ENCODE measurements at places on chromosomes 3 and 15.

- no peak for DNase-seq
Measured at GRCh38 chr15:42679285-42680141, 57.4 kb downstream of the CDAN1 start.

GRCh38 chr15:72858205-72858604 is 74.6 kb upstream of the ADPGK start:
- no peak for DNase-seq

DNA sequence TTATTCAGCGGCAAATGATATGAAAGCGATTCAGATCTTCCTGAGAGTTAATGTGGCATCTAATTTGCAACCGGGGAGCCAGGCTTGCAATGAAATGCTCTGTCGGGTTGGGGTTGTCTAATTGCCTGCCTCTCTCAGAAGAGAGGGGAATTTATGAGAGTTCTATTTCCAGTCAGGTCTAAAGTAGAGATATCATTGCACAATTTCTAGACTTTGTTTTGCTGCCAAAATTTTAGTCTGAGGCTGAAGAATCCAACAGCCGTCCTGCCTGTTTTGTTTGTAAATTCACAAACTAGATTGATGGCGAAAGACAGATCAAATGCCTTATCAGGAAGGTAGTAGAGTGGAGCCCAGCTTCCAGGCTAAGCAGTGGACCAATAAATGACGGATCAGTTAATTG is 610 bp downstream of the LIPC start:
- DNase-seq = no peak

GRCh38 chr15:87986776-87987175 is 269.8 kb downstream of the NTRK3 start:
- DNase-seq = no peak

DNA sequence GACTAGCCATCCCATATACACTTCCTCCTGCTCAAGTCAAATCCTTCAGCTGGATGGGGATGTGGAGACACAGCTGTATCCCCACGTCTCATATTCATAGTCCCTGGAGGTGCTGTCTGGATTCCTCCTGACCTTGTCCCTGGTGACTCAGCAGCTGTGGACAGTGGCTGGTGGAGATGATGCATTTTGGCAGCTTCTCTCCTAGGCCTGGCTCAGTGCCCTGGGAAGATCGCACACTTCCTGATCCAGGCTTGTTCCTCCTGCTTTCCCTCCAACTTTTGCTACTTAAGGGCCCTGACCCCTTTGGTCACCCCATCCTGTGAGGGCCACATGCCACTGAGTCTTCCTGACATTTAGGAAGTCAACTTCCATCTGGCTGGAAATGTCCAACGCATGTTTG is 44.4 kb downstream of the ADAMTSL3 start:
- no peak for DNase-seq

- DNase-seq = no peak
Measured at GRCh38 chr15:85518979-85519761, 138.8 kb downstream of the AKAP13 start.

- DNase-seq = no peak
Measured at GRCh38 chr3:102183186-102183585, 251.6 kb upstream of the ZPLD1 start.

GRCh38 chr3:132749786-132750185 is 27.6 kb upstream of the NPHP3 start:
- no peak for DNase-seq

DNA sequence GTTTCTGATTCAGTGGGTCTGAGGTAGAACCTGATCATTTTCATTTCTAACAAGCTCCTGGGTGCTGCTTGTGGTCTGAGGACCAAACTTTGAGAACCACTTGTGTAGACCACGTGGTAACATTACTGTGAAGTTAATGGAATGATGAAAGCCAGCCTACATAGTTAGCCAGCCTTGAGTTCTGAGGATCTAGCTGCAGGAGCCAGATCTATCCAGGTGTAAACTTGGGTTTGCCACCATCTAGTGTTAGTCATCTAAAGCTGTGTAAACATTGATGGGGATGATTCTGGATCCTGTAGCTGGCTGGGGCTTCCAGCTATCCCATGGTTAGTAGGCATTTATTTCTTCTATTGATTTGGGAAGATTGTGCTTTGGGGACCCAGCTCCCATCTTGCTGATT is 170.0 kb downstream of the TMEM108 start:
- no peak for DNase-seq

DNA sequence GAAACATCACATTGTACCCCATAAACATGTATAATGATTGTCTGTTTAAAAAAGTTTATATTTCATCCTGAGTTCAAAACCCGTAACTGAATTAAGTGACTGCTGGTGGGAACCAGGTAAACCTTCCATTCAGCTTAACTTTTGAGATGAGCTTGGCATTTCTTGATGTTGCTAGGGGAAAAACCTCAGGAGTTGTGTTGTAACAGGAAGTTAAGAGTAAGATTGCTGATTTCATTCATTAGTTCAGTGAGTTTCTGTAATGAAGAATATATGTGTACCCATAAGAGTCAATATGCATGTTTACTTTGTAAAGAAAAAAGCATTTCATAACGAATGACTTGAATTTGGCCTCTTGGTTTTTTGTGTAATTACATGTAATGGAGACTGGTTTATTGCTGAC is 32.5 kb downstream of the CTSH start:
- DNase-seq = no peak

DNA sequence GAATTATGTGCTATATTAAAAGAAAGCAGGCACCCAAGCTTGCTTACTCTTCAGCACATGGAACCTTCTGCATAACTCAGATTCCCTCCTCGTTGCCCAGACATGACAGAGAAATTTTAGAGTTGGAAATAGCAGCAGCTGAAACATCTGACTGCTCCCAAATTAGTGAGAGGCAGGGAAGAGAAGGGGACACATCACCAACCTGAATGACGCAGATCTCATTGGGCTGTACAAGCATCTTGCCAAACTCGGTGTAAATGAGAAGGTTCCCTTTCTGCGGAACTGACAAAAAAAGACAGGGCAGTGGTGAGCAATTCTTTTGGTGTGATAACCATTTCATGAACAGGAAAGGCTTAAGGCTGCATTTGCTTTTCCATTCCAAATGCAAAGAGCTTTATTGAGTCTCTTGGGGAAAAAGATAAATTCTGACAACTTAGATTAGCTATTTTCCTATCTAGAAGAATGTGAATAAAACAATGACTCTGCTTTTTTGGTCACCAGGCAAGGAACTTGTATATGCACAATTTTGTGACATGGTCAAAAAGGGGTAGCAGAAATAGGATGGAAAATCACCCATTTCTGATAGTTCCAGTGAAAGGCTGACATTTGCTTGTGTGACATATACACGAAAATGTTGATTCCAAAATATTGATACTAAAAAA is 35.1 kb downstream of the HGD start:
- DNase-seq = no peak

DNA sequence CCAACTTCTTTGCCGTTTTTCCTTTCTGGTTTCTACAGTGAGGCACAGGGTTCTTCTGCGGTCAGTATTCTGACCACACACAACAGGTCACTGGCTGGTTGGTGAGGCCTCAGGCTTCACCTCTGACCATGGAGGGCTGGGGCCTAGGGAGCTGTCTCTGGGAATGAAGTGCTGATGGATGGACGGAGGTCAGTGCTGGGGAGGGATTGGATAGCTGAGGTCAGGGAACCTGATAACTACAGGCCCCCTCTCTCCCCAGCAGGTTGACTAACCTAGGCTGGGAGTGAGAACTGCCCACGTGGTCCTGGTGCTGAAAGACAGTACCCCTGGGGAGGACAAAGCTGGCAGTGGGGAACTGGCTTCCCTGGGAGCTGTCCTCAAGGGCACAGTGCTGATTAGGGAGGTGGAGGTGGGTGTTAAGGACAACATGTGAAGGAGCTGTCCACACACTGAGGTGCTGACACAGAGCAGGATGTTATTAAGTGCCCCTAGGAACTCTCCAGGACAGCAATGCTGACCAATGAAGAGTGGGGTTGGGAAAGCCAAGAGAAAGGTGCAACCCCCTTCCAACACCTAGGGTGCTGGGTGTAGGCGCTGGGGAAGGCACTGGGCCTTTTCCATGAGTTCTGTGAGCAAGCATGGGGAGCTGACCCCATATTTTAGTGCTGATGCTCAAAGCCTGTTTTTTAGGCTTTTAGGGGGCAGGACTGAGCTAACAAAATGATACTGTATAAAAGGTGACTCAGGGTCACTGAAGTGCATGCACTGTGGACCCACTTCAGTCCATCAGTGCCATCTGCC is 45.2 kb downstream of the ATP2B2 start:
- DNase-seq = no peak

- DNase-seq = no peak
Measured at GRCh38 chr15:38647683-38648082, 83.1 kb upstream of the RASGRP1 start.

GRCh38 chr3:159711560-159712333 is 276.9 kb upstream of the IL12A start:
- no peak for DNase-seq

DNA sequence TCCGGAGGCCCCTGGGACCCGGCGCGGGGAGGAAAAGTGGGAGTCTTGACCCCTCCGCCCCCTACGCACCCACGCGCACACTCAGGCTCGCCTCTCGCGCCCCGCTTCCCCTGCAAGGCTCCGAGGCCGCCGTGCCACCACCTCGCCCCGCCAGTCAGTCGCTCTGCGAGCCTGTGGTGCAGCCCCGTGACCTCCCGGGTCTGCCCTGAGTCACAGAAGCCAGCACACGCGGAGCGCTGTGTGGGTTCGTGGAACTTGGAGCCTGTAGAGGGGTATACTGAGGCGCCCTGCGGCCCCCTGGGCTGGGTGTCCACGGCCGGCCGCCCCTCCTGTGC is 380 bp upstream of the ALS2CL start:
- DNase-seq = peak; percentile 53

- no peak for DNase-seq
Measured at GRCh38 chr3:177776661-177777101, 579.4 kb upstream of the TBL1XR1 start.

DNA sequence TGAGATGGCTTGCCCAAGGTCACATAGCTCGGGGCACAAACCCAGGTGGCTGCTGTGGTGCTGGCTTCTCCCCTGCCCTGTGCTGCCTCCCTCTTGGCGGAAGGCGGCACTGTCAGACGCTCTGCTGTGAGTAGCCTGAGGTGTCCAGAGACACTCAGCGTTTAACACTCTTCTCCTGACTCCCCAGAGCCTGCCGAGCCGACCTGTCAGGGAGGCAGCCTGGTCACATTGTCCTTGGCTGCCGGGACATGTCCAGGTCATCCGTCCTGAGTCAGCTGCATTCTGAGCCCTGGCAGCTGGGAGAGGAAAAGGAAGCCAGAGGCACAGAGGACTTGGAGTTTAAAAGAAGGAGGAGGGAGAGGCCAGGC is 4.7 kb downstream of the LMAN1L start:
- no peak for DNase-seq

DNA sequence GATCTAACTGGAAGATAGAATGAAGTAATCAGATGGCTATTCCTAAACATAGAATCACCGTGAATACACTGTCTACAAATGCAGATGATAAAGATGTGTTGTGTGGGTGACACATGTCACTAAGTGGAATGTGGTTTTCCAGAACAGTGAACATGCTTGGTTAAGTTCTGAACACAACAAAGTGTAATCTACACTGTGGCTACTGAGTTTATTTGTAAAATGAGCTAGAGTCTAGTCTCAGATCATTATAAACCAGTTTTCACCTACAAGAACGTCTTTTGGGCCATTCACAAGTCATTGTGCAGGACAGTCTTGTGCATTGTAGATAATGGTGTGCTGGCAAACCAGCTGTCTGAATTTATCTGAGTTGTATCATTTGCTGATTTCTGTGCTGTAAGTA is 35.3 kb downstream of the OXNAD1 start:
- no peak for DNase-seq

DNA sequence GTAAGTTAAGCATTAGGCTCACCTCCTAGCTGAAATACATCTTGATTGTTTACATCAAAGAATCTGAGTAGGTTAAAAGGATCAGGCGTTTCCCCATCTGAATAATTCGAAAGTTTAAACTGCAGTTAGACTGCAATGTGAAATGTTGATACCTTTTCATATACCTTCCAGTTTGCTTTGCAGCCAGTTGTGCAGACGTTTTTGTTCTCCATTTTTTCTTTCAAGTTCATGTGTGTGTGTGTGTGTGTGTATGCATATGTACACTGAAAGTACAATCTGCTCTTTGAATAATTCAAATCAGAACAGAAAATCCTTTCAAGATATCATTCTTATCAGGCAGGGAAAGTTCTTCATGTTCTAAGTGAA is 2.9 kb downstream of the ITPR1 start:
- no peak for DNase-seq

DNA sequence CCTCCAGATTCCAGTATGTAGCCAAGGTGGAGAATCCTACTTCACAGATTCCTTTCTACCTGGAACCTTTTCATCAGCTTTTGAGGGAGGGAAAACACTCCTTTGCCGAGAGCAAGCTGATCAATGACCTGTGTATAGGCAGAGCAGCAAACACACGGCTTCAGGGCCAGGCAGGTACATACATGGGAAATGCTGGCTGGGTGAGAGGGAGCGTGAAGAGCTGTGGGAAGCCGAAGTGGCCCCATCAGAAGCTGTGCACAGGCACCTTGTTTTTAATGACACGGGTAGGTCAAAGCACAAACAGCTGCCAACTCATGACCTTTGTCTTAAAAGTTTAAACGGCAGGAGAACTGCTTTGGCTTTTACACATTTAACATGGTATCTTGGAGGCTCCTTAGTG is 25.3 kb downstream of the STARD5 start:
- DNase-seq = no peak

GRCh38 chr15:85558848-85559247 is 178.4 kb downstream of the AKAP13 start:
- no peak for DNase-seq

GRCh38 chr3:167160781-167161180 is 219.3 kb downstream of the ZBBX start:
- no peak for DNase-seq

DNA sequence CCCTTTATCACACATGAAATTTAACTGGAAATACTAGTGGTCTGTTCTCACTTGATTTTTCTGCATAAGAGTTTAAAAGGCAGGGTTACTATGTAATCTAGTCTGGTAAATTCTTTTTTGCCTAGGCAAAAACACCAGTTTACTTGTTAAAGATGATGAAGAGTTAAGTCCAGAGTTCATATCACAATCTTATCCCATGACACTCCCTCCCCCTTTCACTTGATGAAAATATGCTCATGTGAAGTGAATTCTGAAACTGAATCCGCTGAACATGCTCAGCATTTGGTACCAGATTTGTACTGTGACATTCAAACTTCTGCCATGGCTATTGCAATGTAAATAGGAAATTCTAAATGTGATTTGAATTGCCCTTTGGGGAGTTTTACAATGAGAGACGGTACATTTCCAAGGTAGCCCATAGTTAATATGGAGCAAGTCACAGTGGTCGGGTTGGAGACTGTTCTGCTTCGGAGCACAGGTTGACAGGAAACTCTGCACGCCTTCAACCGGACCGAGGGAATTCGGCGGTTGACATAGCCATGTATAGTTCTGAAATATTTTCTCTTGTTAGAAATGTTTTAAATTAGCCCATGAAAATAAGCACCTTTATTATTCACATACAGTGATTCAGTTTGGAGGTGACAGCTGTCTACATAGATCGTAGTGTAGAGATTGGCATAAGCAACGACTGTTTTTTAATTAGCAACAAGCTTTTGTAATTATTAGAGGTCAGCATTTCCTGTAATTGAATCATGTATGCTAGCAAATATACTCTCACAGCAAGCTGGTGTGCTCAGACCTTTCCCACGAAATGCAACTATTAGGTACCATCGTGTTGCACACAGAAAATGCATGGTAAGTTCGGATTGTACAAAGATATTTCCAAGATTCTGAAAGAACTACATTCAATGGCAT is 768.6 kb upstream of the GOLIM4 start:
- no peak for DNase-seq
